ENCODE measurements at places on chromosomes 16 and 17. TPM values are rescaled to one million over a fixed set of nuclear protein-coding genes. Genes with fewer than 3 reads are reported as not detected.

The CHST4 gene
- 0.08 TPM for total RNA-seq

The TBC1D3H gene
- not detected for total RNA-seq

The KRTAP4-4 gene
- total RNA-seq: not detected

The SPIRE2 gene
- 4.9 TPM for total RNA-seq

The RPL19 gene
- total RNA-seq: 3,933 TPM

The TBC1D3 gene
- 0.07 TPM for total RNA-seq

The PPM1D gene
- 17.1 TPM for total RNA-seq

The TNFSF13 gene
- 0.70 TPM for total RNA-seq

The ZFPM1 gene
- 8.1 TPM for total RNA-seq

The ABCA8 gene
- total RNA-seq: 0.27 TPM

The BAIAP3 gene
- total RNA-seq: 0.49 TPM

The OR2C1 gene
- not detected for total RNA-seq
